Activated T-cell treated with anti-CD3 and anti-CD28 coated beads for 4 hours (primary cell): ENCODE measurements at places on chromosomes 5 and 9.

GRCh38 chr5:13601112-13601511 is 343.4 kb downstream of the DNAH5 start:
- no peak for DNase-seq

DNA sequence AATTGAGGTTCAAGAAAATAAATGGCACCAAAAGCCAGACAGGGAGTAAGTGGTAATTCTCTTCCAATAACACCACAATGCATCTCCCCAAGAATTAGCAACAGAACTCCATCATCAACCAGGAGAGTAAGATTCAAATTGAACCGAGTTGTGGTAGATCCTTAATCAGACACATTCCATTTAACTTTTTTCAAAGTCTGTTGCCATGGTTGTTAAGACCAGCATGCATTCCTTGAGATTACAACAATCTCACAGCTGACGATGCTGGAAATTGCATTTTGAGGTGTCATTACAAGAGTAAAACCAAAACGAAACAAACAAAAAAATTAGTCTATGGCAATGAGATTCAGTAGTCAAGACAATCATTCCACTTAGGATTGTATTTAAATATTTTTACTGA is 78.9 kb upstream of the ZNF462 start:
- no peak for DNase-seq

DNA sequence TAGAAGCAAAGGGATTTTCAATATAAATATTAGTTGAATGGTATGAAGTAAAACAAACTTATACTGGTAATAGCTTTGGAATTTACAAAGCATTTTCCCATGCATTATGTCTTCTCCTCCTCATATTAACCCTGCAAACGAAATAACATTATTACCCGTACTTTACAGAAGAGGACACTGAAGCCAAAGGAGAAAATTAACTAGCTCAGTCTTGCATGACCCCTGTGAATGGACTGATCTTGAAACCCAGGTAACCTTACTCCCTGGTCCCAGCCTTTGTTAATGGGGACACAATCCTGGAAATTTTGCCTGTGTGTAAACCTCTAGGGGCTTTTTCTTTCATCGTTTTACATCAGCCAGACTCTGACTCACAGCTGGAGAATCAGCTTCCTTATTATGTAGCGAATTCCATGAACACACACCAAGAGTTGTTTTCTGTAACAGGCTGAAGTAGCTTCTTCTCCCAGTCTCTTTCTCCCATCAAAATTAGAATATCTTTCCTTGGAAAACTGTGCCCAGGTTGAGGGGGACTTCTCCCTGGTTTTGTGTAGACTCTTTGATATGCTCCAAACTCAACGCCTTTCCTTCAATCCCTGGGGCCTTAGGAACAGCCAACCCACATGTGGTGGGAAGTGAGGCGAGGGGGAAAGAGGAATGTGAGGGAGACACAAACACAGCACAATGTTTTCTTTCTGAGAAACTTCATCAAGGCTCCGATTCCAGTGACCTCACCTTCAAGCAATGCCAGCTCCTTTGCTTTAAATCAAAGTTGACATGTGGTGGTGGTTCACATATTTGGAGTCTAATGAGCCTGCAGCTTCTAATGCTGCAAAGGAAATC is 480.9 kb upstream of the PAPPA start:
- DNase-seq: no peak

- DNase-seq: no peak
Measured at GRCh38 chr5:134492568-134492967, 32.9 kb upstream of the JADE2 start.

DNA sequence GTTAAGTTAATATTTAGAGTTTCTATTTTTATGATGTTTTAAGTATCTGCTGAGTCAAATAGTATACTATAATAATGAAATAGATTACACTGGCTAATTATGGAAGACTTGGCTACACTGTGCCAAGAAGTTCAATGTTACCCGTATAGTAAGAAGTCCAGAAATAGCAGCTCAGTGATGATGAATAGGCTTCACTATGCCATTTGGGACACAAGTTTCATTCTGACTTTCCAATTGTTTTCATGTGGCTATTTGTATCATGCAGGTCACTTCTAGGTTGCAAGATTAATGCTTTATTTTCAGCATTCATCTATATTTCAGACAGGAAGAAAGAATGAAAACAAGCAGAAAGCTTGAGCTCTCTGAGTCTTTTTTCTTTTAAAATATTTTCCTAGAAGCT is 194.5 kb upstream of the RIOK2 start:
- DNase-seq: no peak

- DNase-seq: peak; percentile 36
Measured at GRCh38 chr9:99140685-99141314, 35.9 kb downstream of the TGFBR1 start.
